Activated naive CD4-positive, alpha-beta T cell treated with Interleukin-2 at 50 U/mL for 16 hours (primary cell): ENCODE measurements at places on chromosomes 7 and 10.

DNA sequence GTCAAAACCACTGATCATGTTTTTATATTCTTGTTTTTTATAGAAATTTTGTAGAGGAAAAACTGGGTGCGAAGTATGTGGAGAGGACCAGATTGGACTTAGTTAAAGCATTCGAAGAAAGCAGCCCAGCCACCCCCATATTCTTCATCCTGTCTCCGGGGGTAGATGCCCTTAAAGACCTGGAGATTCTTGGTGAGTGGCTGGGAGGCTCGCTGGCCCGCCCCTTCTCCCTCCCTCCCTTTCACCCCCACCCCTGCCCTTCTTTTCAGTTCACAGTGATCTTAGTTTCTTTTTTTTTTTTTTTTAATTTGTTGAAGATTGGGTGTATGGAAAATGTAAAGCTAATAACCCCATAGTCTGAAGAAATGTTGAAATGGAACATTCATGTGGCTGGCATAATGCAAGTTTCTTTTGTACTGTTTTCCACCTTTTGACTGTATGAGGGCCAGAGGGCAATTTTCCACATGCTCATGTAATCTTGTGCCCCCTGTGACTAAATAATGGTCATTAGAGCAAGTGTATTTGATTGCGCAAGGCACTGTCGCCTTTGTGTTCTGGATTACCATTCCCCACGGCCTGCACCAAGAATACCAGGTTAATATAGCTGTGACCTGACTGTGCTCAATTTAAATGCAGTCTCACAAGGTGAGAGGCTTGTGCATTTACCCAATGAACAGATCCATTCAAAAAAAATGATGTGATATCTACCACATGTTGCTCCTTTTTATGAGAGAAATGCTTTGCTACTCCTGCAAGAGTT is 77.7 kb downstream of the CDCA7L start:
- DNase-seq: no peak

GRCh38 chr10:22415072-22415471 is 69.8 kb downstream of the SPAG6 start:
- DNase-seq: no peak

DNA sequence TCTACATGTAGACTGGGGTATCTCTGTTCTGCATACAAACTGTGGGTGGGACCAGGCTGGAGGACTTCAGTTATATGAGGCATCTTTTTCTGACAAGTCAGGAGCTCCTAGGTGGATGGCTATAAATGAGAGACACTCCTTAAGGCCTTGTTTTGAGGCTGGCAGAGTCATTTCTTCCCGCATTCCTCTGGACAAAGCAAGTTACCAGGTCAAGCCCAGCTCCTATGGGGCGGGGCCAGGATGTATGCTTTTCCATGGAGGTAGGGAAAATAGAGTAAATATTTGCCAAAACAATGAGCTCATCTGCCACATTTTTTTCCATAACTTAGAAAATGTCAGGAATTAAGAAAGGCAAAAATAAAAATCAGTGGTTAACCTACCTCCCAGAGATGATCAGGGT is 283.4 kb downstream of the GPR37 start:
- DNase-seq: no peak

GRCh38 chr10:116850058-116850611 is 836 bp downstream of the ENO4 start:
- DNase-seq: no peak

GRCh38 chr7:123746055-123746454 is 2.7 kb downstream of the WASL start:
- DNase-seq: no peak

GRCh38 chr10:1873661-1874315 is 136.5 kb upstream of the ADARB2 start:
- DNase-seq: no peak

GRCh38 chr7:148670807-148671206 is 27.9 kb upstream of the CUL1 start:
- no peak for DNase-seq

DNA sequence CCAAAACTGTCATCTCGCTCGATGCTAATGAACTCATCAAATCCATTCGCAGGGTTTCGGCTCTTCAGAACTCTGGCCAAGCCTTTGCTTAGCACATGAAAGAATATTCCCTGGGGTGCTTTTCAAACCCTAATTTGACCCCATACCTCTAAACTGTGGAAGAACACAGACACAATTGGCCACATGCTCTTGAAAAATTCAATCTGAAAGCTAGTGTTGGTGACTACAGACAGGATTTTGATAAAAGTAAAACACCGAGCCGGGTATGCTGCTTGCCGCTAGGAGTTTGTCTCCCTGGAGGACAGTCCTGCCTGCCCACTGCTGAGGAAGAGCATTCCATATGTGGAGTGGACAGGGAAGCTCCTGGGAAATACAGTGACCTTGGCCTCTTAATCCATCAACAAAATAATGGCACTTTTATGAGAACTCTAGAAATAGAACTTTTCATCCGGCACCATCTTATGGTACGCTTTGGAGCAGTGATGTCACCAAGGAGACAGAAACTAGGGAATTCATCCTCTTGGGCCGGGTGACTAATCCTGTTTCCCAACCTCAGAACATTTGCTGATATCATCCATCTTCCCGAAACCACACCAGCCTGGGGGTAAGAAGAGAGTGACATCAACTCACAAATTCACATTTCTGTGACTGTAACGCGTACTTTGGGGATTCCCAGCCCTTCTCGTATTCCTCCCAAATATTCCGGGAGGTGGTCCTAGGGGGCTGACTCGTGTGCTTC is 34.2 kb downstream of the MTURN start:
- no peak for DNase-seq

DNA sequence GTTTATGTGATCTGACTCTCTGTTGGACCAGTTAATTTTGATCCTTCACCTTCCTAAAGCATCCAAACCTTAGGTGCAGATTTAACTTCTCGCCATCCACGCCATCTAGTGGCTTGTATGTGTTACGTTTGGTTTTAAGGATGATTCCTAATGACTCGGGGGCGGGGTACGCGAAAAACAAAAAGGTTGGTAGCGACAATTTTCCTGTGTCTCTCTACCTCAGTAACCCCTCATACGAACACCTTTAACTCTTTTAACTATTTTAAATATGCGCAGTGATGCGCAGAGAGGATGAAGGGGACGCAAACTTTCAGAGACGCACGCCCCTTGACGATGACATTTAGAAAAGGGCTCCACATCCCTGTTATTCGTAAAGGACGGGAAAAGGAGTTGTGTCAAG is 714 bp upstream of the KCND2 start:
- no peak for DNase-seq

DNA sequence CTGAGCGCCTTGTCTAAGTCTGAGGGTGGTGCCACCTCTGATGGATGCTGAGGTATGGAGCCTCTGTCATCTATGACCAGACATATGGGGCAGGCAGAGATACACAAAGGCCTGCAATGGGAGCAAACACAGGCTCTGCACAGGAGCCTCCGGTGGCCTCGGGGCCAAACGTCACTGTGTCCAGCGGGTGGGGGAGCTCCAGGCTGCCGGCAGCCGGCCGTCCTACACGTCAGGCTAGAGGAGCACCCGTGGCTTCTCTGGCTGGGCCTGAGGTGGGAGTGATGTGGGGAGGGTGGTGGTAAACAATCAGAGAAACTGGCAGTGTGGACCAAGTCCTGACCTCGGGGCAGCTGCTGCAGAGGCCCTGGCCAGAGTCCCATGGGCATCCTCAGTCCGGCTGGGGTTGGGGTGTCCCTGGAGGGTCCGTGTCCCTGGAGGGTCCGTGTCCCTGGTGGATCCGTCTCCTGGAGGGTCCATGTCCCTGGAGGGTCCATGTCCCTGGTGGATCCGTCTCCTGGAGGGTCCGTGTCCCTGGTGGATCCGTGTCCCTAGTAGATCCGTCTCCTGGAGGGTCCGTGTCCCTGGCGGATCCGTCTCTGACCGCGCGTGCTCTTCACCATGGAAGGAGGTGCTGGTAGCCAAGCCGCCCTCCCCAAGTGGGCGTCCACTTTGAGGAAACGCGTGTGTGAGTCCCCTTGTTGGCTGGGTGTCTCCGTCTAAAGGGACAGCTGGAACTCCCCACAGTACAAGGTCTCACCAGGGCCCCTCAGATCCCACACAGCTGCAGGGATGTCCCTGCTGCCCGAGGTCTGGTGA is 24.2 kb upstream of the FAM20C start:
- no peak for DNase-seq

DNA sequence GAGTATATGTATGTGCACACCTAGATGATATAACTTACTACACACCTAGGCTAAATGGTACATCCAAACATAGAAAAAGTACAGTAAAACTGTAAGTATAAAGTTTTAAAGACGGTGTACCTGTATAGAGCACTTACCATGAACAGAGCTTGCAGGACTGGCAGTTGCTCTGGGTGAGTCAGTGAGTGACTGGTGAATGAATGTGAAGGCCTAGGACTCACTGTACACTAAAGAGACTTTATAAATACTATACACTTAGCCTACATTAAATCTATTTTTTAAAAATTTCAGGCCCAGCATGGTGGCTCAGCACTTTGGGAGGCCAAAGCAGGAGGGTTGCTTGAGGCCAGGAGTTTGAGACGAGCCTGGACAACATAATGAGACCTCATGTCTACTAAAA is 195.3 kb downstream of the FZD1 start:
- no peak for DNase-seq

DNA sequence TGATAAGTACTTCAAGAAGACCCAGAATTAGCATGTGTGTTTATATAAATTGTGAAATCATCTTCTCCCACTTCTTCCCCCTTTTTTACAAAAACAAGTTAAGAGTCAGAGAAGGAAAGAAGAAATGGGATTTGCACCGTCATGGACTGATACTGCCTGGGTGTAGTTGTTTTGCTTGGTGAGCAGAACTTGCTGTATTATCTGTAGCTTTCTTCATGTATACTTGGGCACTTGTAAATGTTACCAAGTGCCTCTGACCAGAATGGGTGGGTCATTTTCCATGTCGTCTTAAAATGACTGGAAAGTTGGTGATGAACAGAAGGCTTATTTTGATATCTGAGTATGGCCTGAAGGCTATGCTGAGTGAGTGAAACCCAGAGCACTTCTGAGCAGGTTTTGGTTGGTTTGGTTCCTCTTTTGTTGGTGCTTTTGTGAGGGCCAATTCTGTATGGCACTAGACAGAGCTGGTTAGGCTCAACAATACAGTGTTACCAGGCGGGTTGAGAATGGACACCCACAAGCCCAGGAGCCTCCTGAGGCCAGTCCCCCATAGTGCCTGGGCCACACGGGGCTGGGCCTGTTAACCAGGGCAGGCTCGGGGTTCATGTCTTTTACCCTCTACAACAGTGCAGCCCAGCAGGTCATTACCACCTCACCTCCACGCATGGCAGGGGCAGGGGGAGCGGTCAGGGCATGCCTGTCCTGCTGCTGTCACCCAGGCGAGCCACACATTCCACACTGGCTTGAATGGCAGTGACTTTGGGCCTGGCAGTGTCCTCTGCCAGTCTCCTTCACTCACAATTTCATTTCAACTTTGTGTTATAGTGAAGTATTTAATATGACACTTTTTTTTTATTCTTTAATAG is 115.1 kb downstream of the CCNY start:
- no peak for DNase-seq

DNA sequence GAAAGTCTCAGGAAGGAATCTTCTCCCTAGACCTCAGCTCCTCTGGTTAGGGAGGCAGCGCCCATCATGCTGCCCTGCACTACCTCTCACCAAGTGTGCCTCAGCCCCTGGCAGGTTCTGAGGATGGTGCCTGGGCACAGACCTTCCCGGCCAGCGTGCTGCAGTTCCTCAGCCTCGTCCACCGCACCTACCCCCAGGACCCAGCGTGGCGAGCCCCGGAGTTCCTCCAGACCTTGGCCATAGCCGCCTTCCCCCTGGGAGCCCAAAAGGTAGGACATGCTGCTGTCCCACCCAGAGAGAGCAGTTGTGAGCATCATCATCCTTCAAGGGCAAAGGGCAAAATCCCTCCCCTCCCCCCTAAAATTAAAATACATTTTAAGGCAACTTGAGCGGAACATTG is 122.5 kb downstream of the LRRC18 start:
- no peak for DNase-seq

- DNase-seq: no peak
Measured at GRCh38 chr10:75959209-75959608, 527.8 kb downstream of the LRMDA start.

DNA sequence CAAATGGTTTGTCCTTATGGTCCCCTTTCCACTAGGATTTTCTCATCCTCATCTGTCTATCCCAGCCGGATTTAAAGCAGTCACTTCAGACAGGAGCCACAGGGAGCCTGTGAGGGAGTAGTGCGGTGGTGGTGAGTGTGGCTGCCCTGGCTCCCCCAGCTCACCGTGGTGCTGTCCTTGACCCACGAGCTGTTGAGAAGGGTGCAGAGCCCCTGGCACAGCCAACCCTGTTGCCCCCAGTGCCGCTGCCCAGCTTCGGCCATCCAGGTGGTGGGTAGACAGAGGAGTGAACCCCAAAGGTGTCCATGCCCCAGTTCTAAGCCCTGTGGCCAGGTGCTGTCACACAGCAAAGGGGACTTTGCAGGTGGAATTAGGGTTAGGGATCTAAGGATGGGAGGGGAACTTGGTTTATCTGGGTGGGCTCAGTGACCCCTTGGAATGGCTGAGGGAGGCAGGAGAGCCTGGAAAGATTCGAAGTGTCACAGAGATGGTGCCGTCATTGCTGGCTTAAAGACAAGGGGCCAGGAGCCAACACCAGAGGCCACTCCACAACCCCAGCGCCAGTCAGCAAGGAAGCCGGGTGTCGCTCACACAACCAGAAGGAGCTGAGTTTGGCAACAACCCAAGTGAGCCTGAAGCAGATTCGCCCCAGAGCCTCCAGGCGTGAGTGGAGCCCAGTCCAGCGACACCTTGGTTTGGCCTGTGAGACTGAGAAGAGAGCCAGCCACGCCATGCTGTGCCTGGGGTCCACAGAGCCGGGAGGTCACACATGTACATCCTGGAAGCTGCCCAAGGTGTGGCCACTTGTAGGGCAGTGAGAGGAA is 142.4 kb downstream of the ADCY1 start:
- DNase-seq: no peak

GRCh38 chr7:48309720-48310119 is 138.5 kb downstream of the ABCA13 start:
- DNase-seq: no peak

DNA sequence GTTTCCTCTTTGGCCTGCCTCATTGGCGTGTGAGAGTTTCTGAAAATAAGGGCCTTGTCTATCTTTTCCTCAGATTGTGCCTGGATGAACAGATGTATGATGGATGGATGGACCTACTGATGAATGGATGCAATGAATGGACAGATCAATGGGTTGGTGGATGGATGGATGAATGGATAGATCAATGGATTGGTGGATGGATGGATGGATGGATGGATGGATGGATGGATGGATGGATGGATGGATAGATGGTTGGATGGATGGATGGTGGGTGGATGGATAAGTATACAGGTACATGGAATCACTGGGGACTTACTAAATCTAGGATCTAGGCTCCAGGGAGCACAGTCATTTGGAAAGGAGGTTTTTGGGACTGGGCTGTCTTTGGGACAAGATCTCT is 331.9 kb downstream of the GRID1 start:
- DNase-seq: no peak

- DNase-seq: no peak
Measured at GRCh38 chr10:100045592-100045991, 35.8 kb upstream of the DNMBP start.

GRCh38 chr10:3792710-3793219 is 7.8 kb upstream of the KLF6 start:
- no peak for DNase-seq
